Skeletal muscle tissue (tissue), 5 donors: ENCODE measurements at places on chromosomes 12 and 14. TPM values are rescaled to one million over a fixed set of nuclear protein-coding genes. Genes with fewer than 3 reads are reported as not detected.

Gene MGAT4C
- 1.0 TPM for total RNA-seq

Gene NTN4
- total RNA-seq: 20.9 TPM

Gene FBLN5
- 24.5 TPM for total RNA-seq

Gene TAS2R14
- 6.8 TPM for total RNA-seq

Gene TBX3
- total RNA-seq: 16.7 TPM

Gene SLC17A8
- under 0.01 TPM for total RNA-seq

Gene RGS6
- 5.2 TPM for total RNA-seq

Gene FAM186B
- total RNA-seq: not detected

Gene CCDC38
- total RNA-seq: not detected

Gene PAX9
- total RNA-seq: 0.52 TPM

Gene ITPR2
- 14.6 TPM for total RNA-seq

Gene GPR65
- 0.52 TPM for total RNA-seq

Gene CMKLR1
- 5.7 TPM for total RNA-seq

Gene SAMD15
- total RNA-seq: not detected

Gene CLEC1A
- total RNA-seq: 1.0 TPM

Gene ZFC3H1
- 25.1 TPM for total RNA-seq

Gene PDE3A
- total RNA-seq: 18.3 TPM

Gene GON7
- 1.6 TPM for total RNA-seq

Gene DNAL1
- total RNA-seq: 5.2 TPM

Gene DRAM1
- 3.7 TPM for total RNA-seq

Gene TBC1D30
- 0.52 TPM for total RNA-seq

Gene GPX2
- total RNA-seq: not detected

Gene MYF5
- total RNA-seq: 28.2 TPM

Gene OTUB2
- total RNA-seq: 1.0 TPM

Gene LTBR
- 11.0 TPM for total RNA-seq

Gene SDS
- total RNA-seq: not detected

Gene ERBB3
- total RNA-seq: 154 TPM

Gene KRT3
- not detected for total RNA-seq

Gene DEPDC4
- 1.0 TPM for total RNA-seq

Gene C14orf180
- 3.7 TPM for total RNA-seq

Gene CIROP
- total RNA-seq: not detected

Gene BMAL2
- 1.6 TPM for total RNA-seq

Gene TAS2R42
- total RNA-seq: not detected
